Amniotic epithelial cell (primary cell): ENCODE measurements at places on chromosomes 2 and 18.

GRCh38 chr2:181304011-181304844 is 153.0 kb upstream of the ITGA4 start:
- no peak for DNase-seq

DNA sequence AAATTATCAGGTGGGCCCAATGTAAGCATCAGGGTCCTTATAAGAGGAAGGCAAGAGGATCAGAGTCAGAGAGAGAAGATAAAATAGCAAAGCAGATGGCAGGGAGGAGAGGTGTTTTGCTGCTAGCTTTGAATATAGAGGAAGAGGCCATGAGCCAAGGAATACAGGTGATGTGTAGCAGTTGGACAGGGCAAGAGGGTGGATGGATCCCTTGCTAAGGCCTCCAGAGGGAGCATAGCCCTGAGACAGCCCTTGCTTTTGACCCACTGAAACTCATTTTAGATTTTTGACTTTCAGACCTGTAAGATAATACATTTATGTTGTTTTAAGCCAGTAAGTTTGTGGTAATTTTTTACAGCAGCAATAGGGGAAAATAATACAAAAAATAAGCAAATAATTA is 116.6 kb upstream of the PARD3B start:
- no peak for DNase-seq

DNA sequence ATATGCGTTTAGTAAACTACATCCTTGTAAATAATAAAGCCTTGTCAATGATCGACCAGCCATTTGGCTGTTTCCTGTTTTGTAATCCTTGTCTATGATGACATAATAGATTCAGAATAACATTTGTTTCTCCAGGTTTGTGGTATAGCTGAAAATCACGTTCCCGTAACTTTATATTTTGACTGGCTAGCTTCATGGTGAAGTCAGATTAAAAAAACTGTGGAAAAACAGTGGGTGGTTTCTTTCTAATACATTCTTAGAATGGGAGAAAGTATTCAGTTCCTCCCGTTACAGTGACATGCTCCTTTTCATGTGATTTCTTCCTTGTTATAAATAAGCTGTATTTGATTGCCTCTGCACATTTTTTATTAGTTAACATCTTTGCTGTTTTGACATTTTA is 366.9 kb downstream of the NYAP2 start:
- no peak for DNase-seq

DNA sequence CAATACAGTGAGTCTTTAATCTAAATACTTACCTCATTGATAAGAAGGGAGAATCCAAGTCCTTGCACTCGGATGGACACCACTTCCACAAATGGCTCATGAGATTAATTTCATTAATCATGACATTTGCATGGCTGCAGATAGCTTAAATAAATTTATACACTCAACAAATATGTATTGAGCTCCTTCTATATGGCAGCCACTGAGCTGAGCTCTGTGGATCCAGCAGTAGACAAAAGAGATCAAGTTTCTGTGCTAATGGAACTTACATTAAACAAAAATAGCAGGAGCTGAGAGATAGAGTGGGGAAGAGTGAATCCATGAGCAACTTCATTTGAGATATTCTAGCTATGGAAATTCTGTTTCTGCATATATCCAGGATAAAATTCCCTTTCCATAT is 44.4 kb downstream of the RAB27B start:
- no peak for DNase-seq

DNA sequence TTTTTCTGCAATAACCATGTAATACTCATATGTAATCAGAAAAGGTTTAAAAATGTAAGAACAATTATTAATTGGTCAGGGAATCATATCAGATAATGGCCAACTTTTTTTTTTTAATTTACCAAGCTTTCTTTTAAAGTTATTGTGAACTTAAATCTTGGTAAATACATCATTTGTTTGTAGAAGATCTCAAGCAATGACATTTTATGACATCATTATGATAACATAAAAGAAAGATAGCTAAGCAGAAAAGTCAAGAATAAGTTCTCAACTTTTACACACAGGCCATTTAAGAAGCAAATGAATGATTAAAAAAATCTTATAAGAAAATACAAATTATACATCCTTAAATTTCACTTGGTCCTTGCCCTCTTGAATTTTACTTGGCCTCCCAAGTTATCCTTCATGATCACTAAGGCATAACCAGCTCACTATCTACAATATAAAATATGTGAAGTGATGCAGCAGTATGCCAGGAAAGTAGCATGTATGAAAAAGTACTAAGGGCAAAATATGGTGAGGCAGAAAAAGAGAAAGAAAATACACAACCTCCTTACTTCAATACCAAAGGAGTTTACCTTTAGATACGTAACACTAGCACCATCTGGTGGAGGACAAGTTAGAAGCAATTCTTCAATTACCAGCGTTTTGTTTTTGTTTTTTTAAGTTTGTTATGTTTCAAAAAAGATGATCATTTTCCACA is 116.6 kb downstream of the SRBD1 start:
- peak; percentile 68 for DNase-seq

DNA sequence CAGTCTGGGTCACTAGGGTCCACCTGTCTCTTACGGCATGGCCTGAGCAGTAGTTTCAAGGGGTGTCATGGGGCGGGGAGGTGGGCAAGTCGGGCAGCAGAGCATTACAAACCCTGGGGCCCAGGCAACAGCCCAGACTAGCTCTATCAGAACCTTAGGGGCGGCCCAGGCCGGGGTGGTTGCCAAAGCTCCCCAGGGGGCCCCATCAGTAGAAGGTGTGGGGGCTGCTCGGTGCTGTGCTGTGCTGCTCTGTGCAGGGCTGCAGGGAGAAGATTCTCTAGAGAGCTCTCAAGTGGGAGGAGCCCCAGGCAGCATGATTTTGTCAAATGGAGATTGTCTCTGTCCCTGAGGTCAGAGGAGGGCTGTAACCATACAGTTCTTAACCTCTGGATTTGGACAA is 36.4 kb upstream of the SLC14A1 start:
- no peak for DNase-seq

DNA sequence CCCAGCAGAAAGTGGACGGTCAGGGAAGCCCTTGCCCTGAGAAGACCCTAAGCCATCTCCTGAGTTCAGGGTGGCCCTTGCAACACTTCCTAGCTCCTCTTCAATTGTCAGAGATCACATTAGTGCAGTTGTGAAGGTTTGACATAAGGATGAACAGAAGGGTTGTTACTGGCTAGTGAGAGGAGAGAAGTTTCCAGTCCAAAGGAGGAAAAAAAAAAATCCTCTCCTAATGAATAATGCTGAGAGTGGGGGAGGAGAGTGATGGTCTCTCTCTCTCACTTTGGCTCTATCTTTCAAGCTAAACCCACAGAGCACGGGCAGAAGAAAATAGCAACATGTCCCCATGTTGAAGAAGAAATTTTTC is 819.9 kb downstream of the BCL11A start:
- DNase-seq, result no peak

DNA sequence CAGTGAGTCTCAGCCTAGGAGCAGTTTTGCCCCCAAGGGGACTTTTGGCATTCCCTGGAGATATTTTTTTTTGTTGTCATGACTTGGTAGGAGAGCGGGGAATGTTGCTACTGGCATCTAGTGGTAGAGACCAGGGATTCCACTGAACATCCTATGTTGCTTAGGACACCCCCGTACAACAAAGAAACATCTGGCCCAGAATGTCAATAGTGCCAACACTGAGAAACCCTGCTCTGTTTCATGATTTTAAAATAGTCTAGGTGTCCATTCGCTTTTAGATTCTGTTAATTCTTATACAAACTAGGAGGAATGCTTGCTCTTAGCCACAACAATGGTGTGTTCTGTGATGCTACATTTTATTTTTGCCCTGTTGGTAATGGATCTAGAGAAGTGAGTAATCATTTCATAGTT is 225.8 kb upstream of the SIX3 start:
- DNase-seq, result peak; percentile 26

GRCh38 chr18:49319590-49319989 is 140.9 kb downstream of the DYM start:
- DNase-seq, result no peak

DNA sequence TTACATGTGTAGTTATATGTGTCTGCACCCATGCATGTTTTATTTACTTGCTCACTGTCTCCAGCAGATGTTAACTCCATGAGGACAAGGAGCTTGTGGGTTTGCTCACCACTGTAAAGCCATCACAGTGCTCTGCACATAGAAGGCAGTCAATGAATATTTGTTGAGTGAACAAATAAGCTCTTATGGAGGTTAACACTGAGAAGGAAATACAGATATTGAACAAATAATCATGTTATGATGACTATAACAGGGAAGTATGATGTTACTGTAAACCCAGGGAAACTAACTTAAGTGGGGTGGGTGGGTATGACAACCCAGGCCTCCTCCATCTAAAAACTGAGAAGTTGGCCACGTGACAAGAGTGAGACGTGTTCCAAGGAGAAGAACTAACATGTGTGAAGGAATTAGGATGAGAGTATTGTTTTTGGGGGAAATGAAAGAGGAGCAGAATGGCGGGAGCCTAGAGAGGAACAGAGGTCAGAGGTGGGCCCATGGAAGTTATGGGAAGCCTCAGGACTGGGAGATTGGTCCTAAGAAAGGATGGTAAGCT is 6.0 kb upstream of the FAM117B start:
- DNase-seq, result no peak

DNA sequence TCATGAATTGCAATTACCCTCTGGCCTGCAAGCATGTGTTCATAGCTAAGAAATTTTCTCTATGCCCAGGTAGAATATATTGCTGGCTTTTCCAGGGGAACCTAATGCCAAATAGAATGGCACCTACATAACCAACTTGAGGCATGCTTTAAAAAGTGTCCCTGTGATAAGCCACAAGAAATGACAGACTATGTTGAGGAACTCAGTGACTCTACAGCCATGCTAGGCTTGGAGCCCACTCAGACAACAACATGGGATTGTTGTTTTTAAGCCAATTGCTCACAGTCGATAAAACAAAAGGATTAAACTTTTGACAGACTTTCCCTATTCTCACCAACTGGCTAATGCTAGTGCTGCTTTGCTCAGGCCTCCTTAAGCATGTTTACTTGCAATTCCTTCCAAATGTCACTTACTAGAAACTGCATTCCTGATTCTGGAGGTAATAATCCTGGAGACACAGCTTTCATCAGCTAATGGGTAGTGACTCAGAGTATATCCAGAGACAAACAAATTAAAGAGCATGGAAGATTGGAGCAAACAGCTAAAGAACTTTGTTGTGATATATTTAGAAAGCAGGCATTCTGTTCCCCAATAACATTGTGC is 249.0 kb downstream of the SLC8A1 start:
- peak; percentile 37 for DNase-seq

- no peak for DNase-seq
These were observed 89.6 kb downstream of the TGFA start for GRCh38 chr2:70463997-70464396.

- DNase-seq, result no peak
These were observed 6.6 kb upstream of the GULP1 start for GRCh38 chr2:188285049-188285448.

GRCh38 chr2:182717416-182717815 is 1.4 kb downstream of the DNAJC10 start:
- no peak for DNase-seq

GRCh38 chr2:186485871-186486650 is at the start of gene ZC3H15:
ZC3H15 (plus strand) TSS chr2:186486260; CDS start chr2:186486383, 123 bp downstream.
- peak; percentile 94 for DNase-seq

- DNase-seq, result peak; percentile 69
These were observed 91.3 kb upstream of the TMEM17 start for GRCh38 chr2:62597323-62597722.

DNA sequence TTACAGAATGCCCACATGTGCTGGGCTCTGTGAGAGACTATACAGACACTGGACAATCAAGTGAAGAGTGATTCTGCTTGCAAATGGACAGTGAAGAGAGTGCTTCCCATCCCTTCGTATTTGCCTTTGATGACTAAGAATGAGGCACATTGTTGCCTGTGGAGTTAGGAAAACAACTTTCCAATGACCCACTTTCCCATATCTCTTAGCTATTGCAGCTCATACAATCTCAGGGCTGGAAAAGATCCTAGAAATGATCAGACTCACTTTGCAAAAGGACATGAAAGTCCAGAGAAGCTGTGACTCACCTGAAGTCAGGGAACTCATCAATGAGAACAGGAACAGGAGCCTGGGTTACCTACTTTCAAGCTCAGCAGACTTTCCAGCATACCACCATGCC is 440.5 kb upstream of the TCF4 start:
- peak; percentile 14 for DNase-seq
